Immature natural killer cell (primary cell): ENCODE measurements at places on chromosomes 5 and 9.

GRCh38 chr5:98768960-98769209, 4.6 kb upstream of the RGMB start:
- no peaks in the 10 kb centered on the region for H3K36me3 ChIP-seq
- peaks cover 37% of the 10 kb centered on the region for H3K27me3 ChIP-seq
- no peak for DNase-seq
- H3K4me3 ChIP-seq, result peak overlapping the region; percentile 59

- H3K4me1 ChIP-seq, result peaks cover 49% of the 10 kb centered on the region
- H3K4me3 ChIP-seq, result no peak overlapping the region
- peaks cover 3% of the 10 kb centered on the region for H3K36me3 ChIP-seq
- no peak for DNase-seq
- peak overlapping the region; percentile 14 for H3K27ac ChIP-seq
These were observed 89.7 kb upstream of the SAP30L start for GRCh38 chr5:154356020-154356655.

DNA sequence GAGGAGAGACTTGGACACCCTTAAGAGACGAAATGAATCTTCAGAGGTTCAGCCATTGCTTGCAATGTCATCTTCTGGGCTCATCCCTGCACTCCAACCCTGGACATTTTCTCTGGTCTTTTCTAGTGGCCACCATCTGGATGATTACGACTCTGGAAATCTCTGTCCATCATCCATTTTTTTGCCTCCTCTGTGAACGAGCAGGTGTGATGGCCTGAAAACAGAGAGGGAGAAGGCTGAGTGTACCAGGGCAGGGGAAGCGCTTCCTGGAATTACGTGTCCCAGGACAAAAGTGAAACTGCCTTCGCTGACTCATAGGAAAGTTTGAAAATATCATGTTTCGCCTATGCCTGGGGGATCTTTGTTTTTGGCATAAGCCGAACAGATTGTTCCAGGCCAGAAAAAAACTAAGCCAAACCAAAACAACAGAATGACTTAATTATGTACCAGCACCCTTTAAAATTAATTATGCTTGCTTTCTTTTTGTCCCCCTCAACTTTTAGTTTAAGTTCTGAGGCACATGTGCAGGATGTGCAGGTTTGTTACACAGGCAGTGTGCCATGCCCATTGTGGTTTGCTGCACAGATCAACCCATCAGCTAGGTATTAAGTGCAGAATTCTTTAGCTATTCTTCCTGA, 31.9 kb downstream of the ANKRD33B start:
- peaks cover 8% of the 10 kb centered on the region for H3K4me1 ChIP-seq
- DNase-seq, result no peak
- H3K36me3 ChIP-seq, result no peaks in the 10 kb centered on the region
- peaks cover 7% of the 10 kb centered on the region for H3K27me3 ChIP-seq
- H3K4me3 ChIP-seq, result no peak overlapping the region

DNA sequence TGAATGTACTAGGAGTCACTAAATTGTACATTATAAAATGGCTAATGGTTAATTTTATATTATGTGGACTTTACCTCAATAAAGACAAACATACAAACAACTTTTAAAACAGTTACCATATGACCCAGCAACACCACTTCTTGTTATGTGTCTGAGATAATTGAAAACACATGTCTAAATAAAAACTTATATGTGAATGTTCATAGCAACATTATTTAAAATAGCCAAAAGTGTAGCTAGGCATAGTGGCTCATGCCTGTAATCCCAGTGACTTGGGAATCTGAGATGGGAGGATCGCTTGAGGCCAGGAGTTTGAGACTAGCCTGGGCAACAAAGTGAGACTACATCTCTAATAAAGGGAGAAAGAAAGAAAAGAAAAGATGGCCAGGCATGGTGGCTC, 22.9 kb downstream of the SLC35A4 start:
- no peak for DNase-seq
- no peak overlapping the region for H3K27ac ChIP-seq
- no peaks in the 10 kb centered on the region for H3K4me1 ChIP-seq
- no peaks in the 10 kb centered on the region for H3K36me3 ChIP-seq
- peaks cover 3% of the 10 kb centered on the region for H3K27me3 ChIP-seq

- no peaks in the 10 kb centered on the region for H3K27me3 ChIP-seq
- no peaks in the 10 kb centered on the region for H3K4me1 ChIP-seq
- no peak for DNase-seq
- no peak overlapping the region for H3K4me3 ChIP-seq
These were observed 41.6 kb upstream of the FCN1 start for GRCh38 chr9:134959126-134959970.

- no peaks in the 10 kb centered on the region for H3K36me3 ChIP-seq
- DNase-seq, result no peak
- peaks cover 5% of the 10 kb centered on the region for H3K27me3 ChIP-seq
- no peak overlapping the region for H3K27ac ChIP-seq
- H3K4me3 ChIP-seq, result no peak overlapping the region
These were observed 138.0 kb downstream of the MTX3 start for GRCh38 chr5:79853028-79853427.

GRCh38 chr9:106892632-106893031, 29.7 kb downstream of the ZNF462 start:
- DNase-seq, result no peak
- H3K4me3 ChIP-seq, result no peak overlapping the region
- H3K27ac ChIP-seq, result no peak overlapping the region

GRCh38 chr5:148912714-148913398, 86.4 kb downstream of the ADRB2 start:
- peaks cover 21% of the 10 kb centered on the region for H3K4me1 ChIP-seq
- no peak overlapping the region for H3K27ac ChIP-seq
- no peak for DNase-seq
- no peak overlapping the region for H3K4me3 ChIP-seq

DNA sequence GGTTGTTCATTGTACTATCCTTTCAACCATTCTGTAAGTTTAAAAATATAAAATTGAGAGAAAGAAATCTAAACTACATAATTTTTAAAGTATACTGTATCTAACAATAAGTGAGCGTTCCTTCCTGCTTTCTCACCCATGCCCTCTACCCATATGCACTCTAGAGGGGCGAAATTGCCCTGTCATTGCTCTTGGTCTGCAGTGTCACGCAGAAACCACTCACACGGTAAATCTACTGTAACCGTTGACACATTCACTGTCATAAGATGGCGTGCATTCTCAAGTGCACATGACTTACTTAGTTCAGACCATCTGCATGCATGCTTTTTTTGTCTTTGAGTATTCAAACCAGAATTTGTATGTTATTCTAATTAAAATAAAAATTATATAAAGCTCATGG, 55.7 kb upstream of the NIPBL start:
- no peaks in the 10 kb centered on the region for H3K36me3 ChIP-seq
- H3K4me1 ChIP-seq, result no peaks in the 10 kb centered on the region
- no peak overlapping the region for H3K27ac ChIP-seq
- H3K27me3 ChIP-seq, result peaks cover 9% of the 10 kb centered on the region
